Mesothelial cell of epicardium (in vitro differentiated cells): ENCODE measurements at places on chromosomes 5 and 9. TPM values are rescaled to one million over a fixed set of nuclear protein-coding genes. Genes with fewer than 3 reads are reported as not detected.

DNA sequence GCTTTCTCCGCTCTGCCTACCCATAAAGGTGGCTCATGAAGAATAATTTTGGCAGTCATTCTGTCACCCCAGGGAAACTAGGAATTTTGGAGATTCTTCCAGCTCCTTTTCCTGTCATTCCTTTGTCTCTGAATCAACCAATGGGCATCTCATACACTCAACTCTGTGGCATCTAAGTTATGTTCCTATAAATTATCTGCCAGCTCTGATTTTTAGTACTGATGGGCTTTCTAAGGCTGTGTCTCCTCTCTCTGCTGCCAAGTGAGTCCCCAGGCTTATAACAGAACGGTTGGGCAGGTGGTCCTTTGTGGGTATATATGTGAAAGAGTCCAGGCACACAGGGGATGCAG lies 226.8 kb downstream of the NMUR2 start:
- H3K4me3 ChIP-seq, result no peak overlapping the region
- no peak for DNase-seq
- no peaks in the 10 kb centered on the region for H3K4me1 ChIP-seq
- peaks cover 7% of the 10 kb centered on the region for H3K27me3 ChIP-seq
- H3K27ac ChIP-seq, result no peak overlapping the region

DNA sequence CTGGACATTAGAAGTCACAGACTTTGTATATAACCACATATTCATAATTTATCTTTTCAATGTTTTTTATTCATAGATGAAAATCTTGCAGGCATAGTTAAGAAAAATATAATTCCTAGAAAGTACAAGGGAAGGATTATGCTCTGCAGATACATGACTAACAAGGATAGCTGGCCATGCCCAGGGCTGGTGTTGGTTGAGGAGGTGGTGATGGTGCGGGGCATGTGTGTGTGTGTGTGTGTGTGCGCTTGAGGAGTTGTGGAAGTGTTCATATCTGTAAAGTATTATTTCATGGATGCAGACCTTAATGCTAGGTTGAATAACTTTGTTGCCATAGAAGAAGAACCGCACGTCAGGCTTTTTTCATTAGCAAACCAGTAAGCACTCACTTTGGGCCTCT lies 1.3 kb downstream of the S1PR3 start:
- no peaks in the 10 kb centered on the region for H3K36me3 ChIP-seq
- DNase-seq, result no peak
- peak overlapping the region; percentile 85 for H3K4me3 ChIP-seq
- H3K27me3 ChIP-seq, result peaks cover 12% of the 10 kb centered on the region
- peak overlapping the region; percentile 59 for H3K27ac ChIP-seq

- peaks cover 21% of the 10 kb centered on the region for H3K4me1 ChIP-seq
- peaks cover 48% of the 10 kb centered on the region for H3K27me3 ChIP-seq
- H3K36me3 ChIP-seq, result no peaks in the 10 kb centered on the region
- H3K27ac ChIP-seq, result no peak overlapping the region
- DNase-seq, result no peak
Measured at GRCh38 chr5:62143268-62144229, 162.5 kb upstream of the KIF2A start.

- no peak overlapping the region for H3K4me3 ChIP-seq
- H3K27me3 ChIP-seq, result no peaks in the 10 kb centered on the region
- peaks cover 28% of the 10 kb centered on the region for H3K36me3 ChIP-seq
- DNase-seq, result no peak
Measured at GRCh38 chr9:124894741-124895170, 32.8 kb downstream of the ARPC5L start.

DNA sequence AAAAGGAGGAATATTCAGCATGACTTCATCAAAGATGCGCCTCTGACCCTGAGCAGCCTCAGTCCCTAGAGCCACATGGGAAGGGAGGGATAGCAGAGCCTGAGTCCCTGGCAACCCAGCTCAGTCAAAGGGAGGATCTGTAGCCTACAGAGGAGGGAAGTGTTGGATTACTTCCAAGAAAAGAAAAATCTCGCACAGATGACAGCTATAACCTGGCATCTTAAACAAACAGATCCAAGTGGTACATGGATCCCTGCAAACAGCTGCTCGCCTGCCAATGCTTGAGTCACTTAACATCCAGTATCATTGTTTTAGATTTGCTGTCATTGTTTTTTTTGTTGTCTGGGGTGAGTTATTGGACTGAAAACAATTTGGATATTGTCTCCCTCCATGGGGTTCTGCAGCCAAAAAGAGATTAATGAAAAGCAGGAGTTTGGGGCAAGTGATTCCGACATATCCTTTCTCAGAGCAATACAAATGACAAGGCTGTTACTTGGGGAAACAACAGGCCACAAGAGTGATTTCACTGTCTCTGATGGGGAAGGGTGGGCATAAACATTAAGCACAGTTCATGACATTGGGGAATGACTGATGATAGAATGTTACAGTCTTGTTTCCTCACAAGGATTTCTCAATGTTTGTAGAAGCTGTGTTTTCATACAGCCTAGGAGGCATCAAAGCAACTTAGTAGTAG lies 153.5 kb upstream of the KIF2A start:
- H3K4me1 ChIP-seq, result peaks cover 6% of the 10 kb centered on the region
- H3K36me3 ChIP-seq, result no peaks in the 10 kb centered on the region
- no peak overlapping the region for H3K27ac ChIP-seq
- peaks cover 7% of the 10 kb centered on the region for H3K27me3 ChIP-seq
- no peak for DNase-seq

GRCh38 chr5:120919017-120919416 lies 454.9 kb downstream of the PRR16 start:
- DNase-seq, result no peak
- H3K27ac ChIP-seq, result no peak overlapping the region
- H3K4me1 ChIP-seq, result no peaks in the 10 kb centered on the region
- H3K27me3 ChIP-seq, result no peaks in the 10 kb centered on the region

DNA sequence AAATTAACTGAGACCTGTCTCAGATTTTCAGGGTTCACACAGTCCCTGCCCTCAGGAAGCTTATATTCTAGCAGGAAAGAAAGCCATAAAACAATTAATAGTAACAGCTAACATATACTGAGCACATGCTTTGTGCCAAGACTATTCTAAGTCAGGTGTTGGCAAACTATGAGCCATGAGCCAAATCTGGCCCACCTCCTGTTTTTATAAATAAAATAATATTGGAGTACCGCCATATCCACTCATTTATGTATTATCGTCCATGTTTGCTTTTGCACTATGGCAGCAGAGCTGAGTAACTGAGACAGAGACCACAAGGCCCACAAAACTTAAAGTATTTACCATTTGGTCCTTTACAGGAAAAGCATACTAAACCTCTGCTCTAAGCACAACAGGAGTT lies 83.3 kb upstream of the TRIO start:
- H3K27ac ChIP-seq, result no peak overlapping the region
- no peak for DNase-seq
- no peak overlapping the region for H3K4me3 ChIP-seq
- no peaks in the 10 kb centered on the region for H3K36me3 ChIP-seq
- H3K4me1 ChIP-seq, result peaks cover 4% of the 10 kb centered on the region
- no peaks in the 10 kb centered on the region for H3K27me3 ChIP-seq

DNA sequence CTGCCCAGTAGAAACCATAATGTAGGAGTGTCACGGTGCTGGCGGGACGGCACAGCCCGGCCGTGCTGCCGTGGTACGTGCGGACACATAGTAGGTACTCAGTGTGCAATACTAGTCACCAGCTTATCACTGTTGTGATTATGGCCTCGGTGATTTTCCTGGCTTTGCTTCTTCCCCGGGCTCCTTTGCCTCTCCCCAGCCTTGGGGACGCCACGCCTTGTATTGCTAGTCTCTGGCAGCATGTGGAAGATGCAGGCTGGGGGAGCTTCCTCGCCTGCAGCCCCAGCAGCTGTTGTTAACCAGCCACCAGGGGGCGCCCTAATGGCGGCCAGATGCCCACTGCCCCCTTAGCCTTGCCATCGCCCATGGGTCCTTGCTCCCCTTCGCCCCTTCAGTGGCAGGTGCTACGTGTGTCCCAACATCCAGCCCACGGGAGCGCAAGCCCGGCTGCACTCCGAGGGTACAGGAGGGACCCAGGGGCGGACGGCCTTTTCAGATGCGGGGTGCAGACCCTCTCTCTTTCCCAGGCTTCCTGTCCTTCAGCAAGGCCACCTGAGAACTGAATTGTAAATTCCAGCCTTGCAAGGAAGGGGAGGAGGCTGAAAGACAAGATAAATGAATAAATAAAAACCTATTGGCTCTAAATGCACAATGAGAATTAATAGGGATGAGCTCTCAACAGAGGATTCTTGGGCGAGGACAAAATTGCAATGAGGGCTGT lies 8.0 kb downstream of the NTNG2 start:
- DNase-seq, result peak; percentile 76
- no peaks in the 10 kb centered on the region for H3K36me3 ChIP-seq
- peaks cover 83% of the 10 kb centered on the region for H3K27me3 ChIP-seq
- H3K4me1 ChIP-seq, result peaks cover under 1% of the 10 kb centered on the region
- H3K4me3 ChIP-seq, result no peak overlapping the region

DNA sequence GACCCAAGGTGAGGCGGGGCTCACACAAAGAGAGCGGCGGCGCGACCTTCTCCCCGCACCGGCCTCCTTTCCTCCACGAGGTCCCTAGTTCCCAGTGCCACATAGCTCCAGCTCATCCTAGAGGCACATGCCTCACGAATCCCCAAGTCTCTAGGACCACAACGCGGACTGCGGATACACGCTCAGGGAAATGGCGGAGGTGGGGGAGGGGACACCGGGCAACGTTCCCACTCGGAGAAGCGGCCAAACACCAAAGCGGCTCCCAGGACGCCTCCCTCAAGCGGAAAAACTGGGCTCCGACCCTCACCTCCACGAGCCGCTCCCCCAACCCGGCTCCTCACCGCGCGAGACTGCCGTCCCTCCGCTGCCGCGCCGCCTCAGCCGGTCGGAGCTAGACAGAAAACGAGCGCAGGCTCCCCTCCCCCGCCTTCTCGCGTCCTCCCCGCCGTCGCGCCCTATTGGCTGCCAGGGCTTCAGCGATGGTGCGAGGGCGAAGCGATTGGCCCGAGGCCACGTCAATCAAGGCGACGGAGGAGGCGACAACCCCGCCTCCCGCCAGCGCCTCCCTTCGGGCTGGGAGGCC lies at the start of gene HNRNPK:
Gene HNRNPK, minus strand, starts transcription at position 404 of the 583 bp plus-strand sequence. CDS start 1,963 bp downstream, outside the sequence.
- no peaks in the 10 kb centered on the region for H3K27me3 ChIP-seq
- peaks cover 46% of the 10 kb centered on the region for H3K4me1 ChIP-seq
- peak; percentile 100 for DNase-seq
- H3K36me3 ChIP-seq, result peaks cover 26% of the 10 kb centered on the region
- H3K27ac ChIP-seq, result peak within 1 kb of the TSS; percentile 100

DNA sequence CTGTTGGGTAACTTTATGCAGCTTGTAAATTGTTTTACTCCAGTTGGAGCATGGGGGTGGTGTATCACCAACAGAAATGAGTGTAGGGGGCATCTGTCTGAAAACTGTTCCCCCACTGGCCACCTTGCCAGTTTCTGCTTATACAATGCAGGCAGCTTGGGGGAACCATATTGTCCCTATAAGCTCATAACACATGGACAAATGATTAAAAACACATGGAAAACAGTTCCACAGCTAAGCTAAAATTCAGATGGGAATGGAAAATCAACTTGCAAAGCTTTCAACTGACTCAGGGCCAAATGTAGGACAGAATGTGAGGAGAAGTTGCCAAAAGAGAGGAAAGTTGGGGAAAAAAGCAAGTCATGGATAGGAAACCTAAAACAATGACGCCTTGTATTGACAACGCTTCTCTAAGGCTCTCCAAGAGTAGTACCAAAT lies 7.9 kb upstream of the CER1 start:
- H3K27ac ChIP-seq, result no peak overlapping the region
- no peaks in the 10 kb centered on the region for H3K4me1 ChIP-seq
- no peak overlapping the region for H3K4me3 ChIP-seq

DNA sequence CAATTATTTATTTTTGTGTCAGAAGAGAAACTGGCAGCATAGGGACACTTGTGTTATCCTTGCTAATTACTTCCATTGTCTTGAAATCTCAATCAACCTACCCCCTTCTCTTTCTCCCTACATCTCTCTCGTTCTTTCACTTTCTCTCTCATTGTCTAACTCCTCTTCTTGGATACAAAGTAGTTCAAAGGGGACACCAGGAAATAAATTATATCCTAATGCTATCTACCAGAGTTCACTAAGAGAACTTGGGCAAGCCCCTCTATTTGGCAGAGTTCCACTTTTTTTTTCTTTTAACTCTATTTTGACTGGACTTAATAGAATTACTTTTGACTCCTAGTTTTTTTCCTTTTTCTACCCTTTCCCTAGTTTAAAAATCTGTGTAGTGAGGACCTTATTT lies 102.2 kb downstream of the MEF2C start:
- peaks cover 23% of the 10 kb centered on the region for H3K4me1 ChIP-seq
- no peak overlapping the region for H3K4me3 ChIP-seq
- no peaks in the 10 kb centered on the region for H3K27me3 ChIP-seq
- no peaks in the 10 kb centered on the region for H3K36me3 ChIP-seq

GRCh38 chr9:129624947-129625346 lies 1.0 kb upstream of the NTMT1 start:
- H3K27me3 ChIP-seq, result no peaks in the 10 kb centered on the region
- peaks cover 34% of the 10 kb centered on the region for H3K4me1 ChIP-seq
- H3K27ac ChIP-seq, result peak overlapping the region; percentile 16
- H3K36me3 ChIP-seq, result no peaks in the 10 kb centered on the region

DNA sequence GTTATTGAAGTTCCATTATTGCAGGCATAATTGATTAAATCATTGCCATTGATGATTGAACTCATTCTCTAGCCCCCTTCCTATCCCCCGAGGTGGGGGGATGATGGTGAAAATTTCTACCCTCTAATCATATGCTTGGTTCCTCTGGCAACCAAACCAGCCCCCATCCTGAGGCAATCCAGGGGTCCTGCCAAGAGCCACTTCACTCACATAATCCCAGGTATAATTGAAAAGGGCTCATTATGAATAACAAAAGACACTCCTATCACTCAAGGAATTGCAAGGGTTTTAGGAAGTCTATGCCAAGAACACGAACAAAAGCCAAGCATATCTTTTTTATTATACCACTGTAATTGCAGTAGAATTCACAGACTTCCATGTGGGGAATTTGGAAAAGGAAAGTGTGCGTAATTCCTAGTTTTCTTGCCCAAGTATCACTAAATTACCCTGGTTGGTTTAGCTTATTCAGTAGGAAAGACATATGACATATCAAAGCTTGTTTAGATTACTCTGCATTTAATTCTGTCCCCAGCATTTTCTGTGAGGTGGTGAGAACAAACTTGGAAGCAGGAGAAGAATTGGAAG lies 130.7 kb upstream of the TAF11L2 start:
- H3K27me3 ChIP-seq, result no peaks in the 10 kb centered on the region
- no peaks in the 10 kb centered on the region for H3K36me3 ChIP-seq
- no peak overlapping the region for H3K27ac ChIP-seq
- no peak overlapping the region for H3K4me3 ChIP-seq

GRCh38 chr9:73402081-73403028 lies 250.7 kb downstream of the ANXA1 start:
- no peaks in the 10 kb centered on the region for H3K4me1 ChIP-seq
- no peak overlapping the region for H3K4me3 ChIP-seq
- H3K27me3 ChIP-seq, result no peaks in the 10 kb centered on the region
- no peak overlapping the region for H3K27ac ChIP-seq

The SLC4A9 gene
- 1.8 to 2.5 TPM (median 2.2 TPM) in 3 replicates for total RNA-seq

The PRRT1B gene
- not detected in 3 replicates for total RNA-seq

The MAMDC2 gene
- total RNA-seq, result 0.49 to 0.58 TPM (median 0.52 TPM) in 3 replicates

The PCSK1 gene
- total RNA-seq, result not detected in 3 replicates

The PCDHGA5 gene
- 0.51 to 0.66 TPM (median 0.52 TPM) in 3 replicates for total RNA-seq

The ECSCR gene
- 0.29 TPM in 1 of 3 replicates, not detected in the others for total RNA-seq

The ZNG1C gene
- total RNA-seq, result 44.8 to 51.4 TPM (median 45.6 TPM) in 3 replicates

The ANKRD31 gene
- total RNA-seq, result 1.1 to 1.4 TPM (median 1.3 TPM) in 3 replicates
